ENCODE measurements at places on chromosomes 5 and 9.

- DNase-seq = no peak
Observed at GRCh38 chr9:121720311-121721057, 69.0 kb downstream of the DAB2IP start.

DNA sequence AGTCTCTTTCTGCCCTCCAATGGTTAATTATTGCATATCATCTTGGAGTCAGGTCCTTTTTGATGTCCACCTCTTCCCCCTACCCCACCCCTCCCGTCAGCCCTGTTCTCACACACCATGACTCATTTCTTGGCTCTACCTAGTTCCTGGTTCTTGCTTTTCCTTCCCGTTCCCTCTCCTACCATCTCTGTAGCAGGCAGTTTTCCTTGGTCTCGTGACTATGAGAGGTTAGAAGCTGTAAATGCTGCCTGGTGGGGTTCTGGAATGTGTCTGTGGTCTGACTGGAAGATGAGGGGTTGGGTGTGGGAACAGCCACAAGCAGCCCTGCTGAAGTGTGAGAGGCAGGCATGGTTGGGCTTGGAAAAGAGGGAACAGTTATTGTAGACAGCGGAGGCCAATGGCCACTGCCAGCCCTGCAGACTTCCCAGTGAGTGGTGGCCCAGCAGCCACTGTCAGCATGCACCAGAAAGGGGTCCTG lies 18.2 kb downstream of the SLC22A5 start:
- DNase-seq = no peak

- DNase-seq = no peak
Observed at GRCh38 chr5:96997265-96997859, 61.5 kb downstream of the LNPEP start.

- no peak for DNase-seq
Observed at GRCh38 chr9:112849363-112849922, 41.2 kb downstream of the SLC46A2 start.

- DNase-seq = no peak
Observed at GRCh38 chr9:130833031-130833990, 1.7 kb upstream of the ABL1 start.

DNA sequence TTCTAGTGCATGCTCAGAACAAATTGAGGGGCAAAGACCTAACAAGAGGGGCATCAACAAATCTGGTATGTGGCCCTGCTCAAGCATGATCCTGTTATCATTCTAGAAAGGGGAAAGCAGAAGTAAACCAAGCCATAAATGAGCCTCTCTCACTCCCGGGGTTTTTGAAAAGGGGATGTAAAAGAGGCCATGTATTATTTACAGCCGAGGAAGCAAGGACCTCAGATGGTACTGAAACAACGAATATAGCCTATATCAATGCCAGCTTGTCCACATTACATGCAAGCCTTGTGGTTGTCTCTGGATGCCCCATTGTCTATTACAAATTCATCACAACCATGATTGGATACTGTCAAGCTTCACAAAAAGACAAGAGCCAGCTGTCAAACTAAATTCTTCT lies 211.3 kb downstream of the DCP2 start:
- DNase-seq = no peak

- DNase-seq = peak; percentile 21
Observed at GRCh38 chr9:74770508-74771261, 117.0 kb downstream of the TRPM6 start.

- DNase-seq = no peak
Observed at GRCh38 chr5:67971971-67972821, 243.4 kb upstream of the PIK3R1 start.

- DNase-seq = no peak
Observed at GRCh38 chr5:151345808-151346478, 1.4 kb downstream of the SLC36A2 start.

DNA sequence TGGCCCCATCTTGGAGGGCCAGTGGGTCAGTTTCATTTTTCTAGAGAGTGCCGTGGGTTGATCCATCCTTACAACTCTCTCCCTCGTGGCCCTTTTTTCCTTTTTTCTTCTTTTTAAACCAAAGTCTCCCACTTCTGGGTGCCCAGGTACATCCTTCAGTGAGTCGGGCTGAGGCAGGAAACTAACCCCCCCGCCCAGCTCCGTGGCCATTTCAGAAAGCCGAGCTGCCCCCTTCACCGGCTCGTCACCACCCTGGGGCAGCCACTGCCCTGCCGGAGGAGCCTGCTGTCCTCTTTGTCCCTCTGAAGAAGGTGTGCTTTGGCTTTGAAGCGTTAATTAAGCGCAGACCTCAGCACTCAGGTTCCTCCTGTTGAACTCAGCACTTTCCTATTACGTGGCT lies 5.2 kb downstream of the CFAP77 start:
- no peak for DNase-seq

DNA sequence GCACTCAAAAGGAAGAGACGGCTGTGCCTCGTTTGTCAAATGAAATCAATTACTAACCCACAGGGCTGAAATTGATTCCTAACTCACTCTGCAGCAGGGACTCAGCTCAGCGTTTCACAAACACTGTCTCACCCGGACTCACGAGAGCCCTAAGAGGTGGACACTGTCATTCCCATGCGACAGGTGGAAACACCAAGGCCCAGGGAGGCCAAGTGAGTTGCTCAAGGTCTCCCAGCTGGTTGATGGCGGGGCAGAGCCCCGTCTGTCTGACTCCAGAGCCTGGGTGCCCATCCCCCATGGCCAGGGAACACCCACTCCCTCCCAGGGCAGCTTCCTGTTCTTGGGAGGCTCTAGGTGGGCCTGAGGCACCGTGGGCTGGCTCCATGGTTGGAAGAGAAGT lies 1.3 kb upstream of the PLPP7 start:
- no peak for DNase-seq

DNA sequence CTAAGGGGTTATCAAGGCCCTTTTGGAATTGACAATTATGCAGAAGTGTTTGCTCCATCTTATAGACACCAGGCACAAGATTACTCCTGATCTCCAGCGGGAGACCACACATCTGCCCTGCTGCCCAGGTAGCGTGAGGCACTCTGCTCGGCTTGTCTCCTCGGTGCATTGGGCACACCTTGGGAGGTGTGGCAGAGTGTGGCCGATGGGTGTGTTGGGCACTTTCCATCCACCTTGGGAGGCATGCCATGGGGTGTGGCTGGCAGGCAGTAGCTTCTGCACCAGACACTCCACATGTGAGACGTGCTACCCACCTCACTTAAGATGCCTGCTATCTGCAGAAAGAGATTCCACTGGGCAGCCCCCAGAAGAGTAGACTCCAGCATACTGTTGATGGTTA lies 54.1 kb downstream of the GADD45G start:
- no peak for DNase-seq

DNA sequence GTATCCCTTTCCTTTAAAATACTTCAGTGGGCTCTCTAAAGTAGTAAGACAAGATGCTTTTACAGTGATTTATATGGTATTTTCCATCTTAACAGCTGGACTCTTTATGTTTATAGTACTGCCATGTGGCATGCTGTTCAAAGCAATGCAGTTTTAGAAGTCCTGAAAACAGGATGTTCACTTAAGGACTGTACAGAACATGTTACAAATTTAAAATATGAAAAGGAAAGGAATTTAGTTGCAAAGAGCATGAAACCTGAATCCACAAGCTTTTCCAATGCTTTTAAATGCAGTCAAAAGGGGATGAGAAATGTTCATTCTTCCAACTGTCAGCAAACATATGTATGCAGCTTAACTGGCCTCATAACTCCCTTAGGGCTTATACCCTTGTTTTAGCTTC lies 580.2 kb downstream of the EFNA5 start:
- DNase-seq = no peak

DNA sequence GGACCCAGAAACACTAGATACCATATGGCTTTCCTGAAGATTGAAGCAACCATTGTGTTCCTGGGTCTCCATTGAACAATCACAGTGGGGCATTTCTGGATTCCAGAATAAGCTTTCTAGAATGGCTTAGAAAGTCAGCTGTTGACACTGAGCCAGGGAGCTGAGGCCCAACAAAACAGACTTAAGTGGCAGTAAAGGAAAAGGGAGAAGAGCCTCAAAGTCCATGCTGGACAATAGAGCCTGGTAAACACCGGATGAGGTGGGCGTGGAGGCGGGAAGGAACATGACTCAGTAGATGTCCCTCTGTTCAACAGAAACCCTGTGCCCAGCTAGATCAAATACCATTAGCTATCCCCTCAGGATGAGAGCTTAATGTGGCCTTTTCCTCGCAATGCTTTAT lies 14.8 kb downstream of the SPARC start:
- DNase-seq = no peak

DNA sequence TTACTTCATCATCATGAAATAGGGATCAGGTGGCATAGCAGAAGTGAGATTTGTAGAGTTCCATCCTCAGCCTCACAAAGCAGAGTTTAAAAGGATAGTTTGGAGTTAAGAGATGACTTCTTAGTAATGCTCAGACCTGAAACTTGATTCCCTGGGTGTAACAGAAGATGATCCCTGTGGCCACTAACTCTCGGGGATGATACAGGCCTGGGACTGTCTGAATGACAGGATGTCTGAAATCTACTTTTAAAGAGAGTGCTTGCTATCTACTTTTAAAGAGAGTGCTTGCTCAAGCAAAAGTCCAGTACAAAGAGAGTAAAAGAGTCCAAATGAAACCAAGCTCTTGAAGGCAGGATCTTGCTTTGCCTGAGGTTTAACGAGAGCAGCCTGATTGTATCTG lies 14.6 kb downstream of the ADAMTS16 start:
- no peak for DNase-seq

DNA sequence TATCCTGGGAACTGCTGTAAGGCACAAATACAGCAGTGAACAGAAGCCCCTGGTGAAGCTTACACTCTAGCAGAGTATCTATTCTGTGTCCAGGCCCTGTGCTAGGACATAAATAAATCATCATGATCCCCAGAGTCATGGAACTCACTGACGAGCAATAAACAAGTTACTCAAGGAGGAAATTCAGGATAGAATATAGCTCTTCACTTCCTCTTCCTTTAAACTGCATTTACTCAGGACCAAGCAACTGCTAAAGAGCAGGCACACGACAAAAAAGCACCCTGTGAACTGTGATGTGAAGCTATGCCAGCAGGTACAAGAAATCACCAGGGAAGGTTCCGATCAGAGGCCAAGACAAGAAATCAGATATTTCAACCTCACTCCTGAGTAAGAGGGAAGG lies 47.8 kb upstream of the NR5A1 start:
- no peak for DNase-seq

- DNase-seq = no peak
Observed at GRCh38 chr5:172446336-172447051, 7.8 kb downstream of the SH3PXD2B start.

GRCh38 chr5:38382898-38383297 lies 124.5 kb downstream of the EGFLAM start:
- no peak for DNase-seq

DNA sequence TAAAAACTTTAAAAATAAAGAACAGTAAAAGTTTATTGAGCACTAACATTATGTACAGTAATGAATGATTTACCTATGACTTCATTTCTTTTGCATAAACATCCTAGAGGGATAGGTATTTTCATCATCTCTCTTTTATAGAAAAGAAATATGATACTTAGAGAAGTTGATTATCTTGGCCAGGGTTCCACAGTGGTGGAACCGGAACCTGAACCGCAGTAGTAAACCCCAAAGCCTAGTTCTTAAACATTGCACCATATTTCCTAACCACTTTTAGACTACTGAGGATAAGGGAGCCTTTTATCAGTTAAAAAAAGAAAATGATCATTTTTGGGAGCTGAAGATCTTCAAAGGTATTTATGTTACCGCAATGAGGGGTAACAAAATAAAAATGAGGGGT lies 205.7 kb upstream of the SGCD start:
- no peak for DNase-seq

DNA sequence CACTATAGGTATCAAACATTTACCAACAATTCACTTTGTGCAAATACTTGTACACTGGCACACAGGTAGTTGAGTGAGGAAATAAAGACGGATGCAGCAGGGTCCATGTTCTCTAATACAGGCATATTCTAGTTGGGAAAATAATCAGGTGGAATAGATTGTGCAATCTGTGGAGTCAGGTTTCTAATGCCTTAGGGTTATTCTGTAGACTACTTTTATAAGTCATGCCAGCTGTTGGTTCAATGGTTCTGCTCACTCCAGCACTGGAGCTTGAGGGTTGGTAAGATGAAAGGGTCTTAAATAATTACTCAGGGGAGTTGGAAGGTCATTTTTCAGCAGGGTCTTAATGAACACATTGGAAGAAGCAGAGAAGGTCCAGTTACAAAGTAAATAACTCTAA lies 690.3 kb upstream of the DMAC1 start:
- no peak for DNase-seq

DNA sequence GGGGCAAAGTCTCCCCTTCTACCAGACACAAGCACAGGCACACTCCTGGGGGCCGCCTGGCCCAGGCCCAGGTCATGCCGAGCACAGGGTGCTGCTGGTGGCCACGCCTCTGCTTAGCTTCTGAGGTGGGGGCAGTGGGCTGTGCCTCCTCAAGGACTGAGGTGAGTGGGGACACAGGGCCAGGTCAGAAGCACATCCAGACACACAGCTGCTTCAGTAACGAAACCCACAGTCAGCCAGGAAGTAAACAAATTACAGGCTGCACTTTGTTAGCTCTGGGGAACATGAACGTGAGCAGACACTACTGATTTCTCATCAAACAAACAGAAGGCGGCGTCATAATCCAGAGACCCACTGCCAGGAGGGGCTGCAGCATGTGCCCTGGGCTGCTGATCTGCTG lies 192.4 kb downstream of the HSPA4 start:
- no peak for DNase-seq

- no peak for DNase-seq
Observed at GRCh38 chr5:124459984-124460383, 286.5 kb downstream of the ZNF608 start.

DNA sequence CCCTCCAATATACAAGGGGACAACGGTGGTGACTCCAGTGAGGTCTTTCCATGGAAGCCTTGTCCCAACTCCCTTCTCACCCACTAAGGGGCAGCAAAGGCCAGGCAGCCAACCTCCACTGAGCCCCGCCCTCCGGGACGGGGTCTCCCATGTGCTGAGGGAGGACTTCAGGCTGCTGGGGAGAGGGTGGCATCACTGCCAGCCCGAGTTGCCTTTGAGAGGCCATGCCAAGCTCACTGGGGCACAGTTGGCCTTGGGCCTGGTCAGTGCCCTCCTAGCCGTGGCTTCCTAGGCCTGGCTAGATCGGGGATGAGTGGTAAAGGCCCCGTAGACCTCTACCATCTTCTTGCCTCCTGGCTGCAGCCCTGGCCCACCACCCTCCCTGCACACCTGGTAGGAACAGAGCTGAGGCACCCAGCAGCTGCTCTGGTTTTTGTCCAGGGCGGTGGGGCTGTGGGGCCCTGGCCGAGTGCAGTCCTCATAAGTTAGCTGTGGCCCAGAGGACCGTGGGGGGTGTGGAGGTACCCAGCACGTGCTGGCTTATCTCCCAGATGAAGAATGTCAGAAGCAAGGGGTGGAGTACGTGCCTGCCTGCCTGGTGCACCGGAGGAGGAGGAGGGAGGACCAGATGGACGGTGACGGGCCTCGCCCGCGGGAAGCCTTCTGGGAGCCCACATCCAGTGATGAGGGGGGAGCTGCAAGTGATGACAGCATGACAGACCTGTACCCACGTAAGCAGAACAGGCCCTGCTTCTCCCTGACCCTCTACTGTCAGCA lies 3.2 kb downstream of the SURF2 start:
- DNase-seq = no peak

- DNase-seq = peak; percentile 82
Observed at GRCh38 chr5:160467555-160468362, 46.1 kb downstream of the PTTG1 start.
